ENCODE measurements at places on chromosomes 2 and 18.

DNA sequence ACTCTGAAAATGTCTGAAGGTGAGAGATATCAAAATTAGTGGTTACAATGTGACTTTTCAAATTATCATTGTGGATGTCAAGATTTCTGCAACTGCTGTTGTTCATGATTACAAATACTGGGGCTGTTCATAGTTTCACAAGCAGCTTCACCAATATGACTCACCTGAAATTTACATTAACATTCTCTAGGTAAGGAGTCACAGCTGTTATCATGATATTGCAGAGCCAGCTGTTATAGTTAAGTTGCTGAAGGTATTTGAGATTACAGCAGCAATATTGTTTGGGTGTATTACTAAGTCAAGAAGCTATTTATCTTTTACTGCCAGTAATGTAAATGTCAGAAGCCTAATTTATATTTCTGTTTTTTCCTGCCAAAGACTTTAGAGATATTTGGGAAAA lies 140.0 kb downstream of the MC4R start:
- no peak for DNase-seq

- no peak for DNase-seq
These were observed 27.6 kb upstream of the STAT1 start for GRCh38 chr2:191041418-191042161.

- no peak for DNase-seq
These were observed 336.4 kb downstream of the GBX2 start for GRCh38 chr2:235831755-235832154.

DNA sequence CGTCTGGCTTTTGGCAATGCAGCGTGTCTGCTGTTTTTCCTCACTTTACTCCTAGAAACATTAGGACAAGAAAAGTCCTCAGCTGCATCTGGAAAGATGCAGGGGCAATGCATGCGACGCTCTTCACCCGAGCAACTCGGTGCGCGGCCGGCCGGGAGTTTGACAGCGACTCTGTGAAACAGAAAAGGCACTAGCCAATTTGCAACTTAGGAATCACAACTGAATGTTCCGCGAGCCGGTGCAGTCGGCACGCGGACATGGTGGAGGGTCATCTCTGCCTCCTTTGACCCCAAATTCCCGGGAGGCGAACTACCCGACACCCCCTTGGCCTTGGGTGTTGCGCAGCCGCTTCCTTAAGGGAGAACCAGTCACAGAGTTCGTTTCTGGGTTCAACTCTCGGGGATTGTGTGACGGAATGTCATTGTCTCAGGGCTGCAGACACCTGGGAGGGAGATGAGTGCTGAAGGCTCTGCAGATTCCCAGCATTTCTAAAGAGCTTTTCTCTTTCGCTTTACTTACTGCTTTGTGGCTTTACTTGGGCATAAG lies 9.8 kb downstream of the NR4A2 start:
- DNase-seq, result no peak

DNA sequence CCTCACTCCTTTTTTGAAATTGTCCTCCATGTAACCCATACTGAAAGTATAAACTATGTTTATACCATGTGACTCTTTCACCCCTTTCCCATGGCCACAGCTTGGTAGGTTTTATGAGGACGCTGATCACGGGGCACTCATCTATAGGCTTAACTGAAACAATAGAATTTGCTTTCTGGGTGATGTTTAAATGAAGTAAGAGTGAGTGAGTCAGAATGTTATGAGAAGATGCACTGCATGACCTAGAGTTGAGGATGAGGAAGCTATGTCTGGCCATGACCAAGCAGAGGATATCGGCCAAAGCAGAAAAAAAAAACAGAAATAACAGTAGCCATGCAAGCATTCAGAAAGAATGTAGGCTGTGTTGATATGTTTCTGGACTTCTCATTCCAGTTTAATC lies 34.9 kb downstream of the SCN1A start:
- no peak for DNase-seq
